OCI-LY7 (cell line): ENCODE measurements at places on chromosomes 4 and X.

GRCh38 chr4:66767442-66767841 lies 777.9 kb downstream of the CENPC start:
- no peak for DNase-seq

- DNase-seq, result no peak
These were observed 66.7 kb downstream of the DRD5 start for GRCh38 chr4:9847968-9848748.

- DNase-seq, result no peak
These were observed 56.1 kb upstream of the MSX1 start for GRCh38 chr4:4803216-4803911.

- no peak for DNase-seq
These were observed 1.9 kb downstream of the TMEM164 start for GRCh38 chrX:110004731-110005369.

- no peak for DNase-seq
These were observed 67.1 kb upstream of the MYOZ2 start for GRCh38 chr4:119068529-119068962.

DNA sequence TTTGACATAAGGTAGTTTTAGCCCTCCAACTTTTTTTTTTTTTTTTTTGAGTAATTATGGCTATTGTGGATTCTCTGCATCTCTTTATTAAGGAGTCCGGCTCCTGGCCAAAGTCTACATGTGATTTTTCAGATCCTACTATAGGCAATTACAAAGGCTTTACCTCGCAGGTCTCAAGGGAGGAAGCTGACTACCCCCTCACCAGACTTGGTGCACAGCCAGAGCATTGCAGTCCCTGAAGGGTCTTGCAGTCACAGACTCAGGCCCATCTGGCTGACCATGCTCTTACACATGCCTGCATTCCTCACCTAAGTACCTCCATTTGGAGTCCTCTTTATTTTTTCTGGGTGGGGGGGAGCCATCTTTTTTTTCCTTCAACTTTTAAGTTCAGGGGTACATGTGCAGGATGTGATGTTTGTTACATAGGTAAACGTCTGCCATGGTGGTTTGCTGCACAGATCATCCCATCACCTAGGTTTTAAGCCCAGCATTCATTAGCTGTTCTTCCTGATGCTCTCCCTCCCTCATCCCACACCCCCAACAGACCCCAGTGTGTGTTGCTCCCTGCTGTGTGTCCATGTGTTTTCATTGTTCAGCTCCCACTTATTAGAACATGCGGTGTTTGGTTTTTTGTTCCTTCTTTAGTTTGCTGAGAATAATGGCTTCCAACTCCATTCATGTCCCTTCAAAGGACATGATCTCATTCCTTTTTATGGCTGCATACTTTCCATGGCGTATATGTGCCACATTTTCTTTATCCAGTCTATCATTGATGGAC lies 88.4 kb upstream of the STIM2 start:
- DNase-seq, result no peak

DNA sequence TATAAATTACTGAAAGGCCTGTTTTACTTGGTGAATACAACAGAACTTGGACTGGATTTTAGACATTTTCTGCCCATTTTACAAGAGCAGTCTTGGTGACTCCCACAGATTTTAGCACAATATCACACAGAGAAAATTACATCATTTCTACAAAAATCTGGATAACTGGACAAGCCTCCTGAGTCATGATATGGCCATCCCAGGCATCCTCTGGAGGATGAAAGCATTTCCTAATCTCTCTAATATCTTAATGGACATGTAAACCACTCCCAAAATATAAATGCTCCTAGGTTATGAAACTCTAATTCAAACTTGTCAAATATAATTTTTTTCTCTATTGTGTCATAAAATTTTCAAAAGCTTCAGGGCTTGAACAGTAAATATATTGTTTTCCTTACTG lies 1170.8 kb upstream of the PCDH7 start:
- no peak for DNase-seq

DNA sequence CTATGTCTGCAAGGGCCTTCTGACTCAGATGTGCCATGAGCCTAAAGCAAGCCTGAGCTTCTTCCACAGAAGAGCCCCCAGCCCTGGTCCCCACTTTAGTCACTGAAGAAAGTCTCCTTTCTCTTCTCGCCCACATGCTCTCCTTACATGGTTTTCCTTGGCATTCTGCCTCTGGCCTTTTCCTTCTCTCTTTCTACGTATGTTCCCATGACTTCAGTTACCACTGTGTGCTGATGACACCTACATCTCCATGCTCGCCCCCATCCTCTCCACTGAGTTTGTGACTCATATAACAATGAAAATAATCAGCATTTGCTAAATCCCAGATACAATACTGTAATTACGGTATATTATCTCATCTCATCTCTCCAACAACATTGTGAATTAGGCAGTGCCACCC lies 149.3 kb downstream of the AMMECR1 start:
- no peak for DNase-seq

- no peak for DNase-seq
These were observed 511.8 kb upstream of the ARX start for GRCh38 chrX:25527596-25527995.

DNA sequence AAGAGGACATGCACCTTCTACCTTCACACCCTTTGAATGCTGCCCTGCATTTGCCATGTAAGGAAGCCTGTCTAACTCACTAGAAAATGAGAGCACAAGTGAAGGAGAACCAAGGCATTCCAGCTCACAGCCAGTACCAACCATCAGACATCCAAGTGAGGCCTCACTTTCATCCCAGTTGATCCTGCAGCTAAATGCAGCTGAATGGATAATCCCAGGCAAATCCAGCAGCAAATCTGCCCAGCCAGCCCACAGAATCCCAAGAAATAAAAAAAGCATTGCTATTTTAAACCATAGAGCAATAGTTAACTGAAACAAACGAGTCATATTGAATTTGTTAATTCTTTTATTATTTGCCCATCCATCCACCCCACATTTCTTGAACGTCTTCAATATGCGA lies 112.5 kb downstream of the C4orf33 start:
- DNase-seq, result no peak

- DNase-seq, result no peak
These were observed 47.0 kb downstream of the KLHL15 start for GRCh38 chrX:23980011-23980441.

GRCh38 chr4:13821522-13821921 lies 194.0 kb upstream of the BOD1L1 start:
- DNase-seq, result no peak

DNA sequence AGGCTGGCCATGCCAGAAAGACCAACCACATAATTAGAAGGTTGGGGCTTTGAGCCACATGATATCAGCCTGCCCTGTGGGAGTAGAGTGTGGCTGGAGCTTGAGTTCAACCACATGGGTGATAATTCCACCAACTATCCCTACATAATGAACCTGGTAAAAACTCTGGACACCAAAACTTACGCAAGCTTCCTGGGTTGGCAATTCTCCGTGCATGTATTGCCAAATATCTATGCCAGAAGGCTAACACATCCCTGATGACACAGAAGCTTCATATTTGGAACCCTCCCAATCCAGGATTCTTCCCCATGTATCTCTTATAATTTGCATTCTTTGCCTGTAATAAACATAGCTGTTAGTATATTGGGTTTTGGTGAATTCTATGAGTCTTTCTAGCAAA lies 68.2 kb downstream of the FUNDC1 start:
- no peak for DNase-seq
